ENCODE measurements at places on chromosomes 7 and 10.

GRCh38 chr7:84085147-84085546 is 109.4 kb downstream of the SEMA3A start:
- no peak for DNase-seq

DNA sequence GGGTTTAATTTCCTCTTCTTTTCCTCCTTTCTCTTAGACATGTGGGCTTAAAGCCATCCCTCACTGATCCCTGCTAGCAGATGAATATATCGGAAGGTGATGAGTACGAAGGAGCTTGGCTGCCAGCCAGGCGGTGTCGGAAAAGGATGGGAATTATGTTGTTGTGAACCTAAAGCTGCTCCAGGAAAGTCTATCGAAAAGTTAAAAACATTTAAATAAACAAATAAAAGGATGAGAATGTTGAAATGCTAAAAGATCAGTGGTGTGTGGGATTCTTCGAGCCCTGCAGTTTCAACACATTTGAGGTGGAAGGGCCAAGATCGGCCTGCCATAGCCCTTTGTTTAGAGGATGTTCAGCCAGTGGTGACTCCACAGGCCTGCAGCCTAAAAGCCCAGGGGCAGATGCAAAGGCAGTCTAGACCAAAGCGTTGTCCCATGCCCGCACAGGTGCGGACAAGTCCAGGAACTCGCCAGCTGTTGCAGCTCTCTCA is 107.9 kb downstream of the JCAD start:
- no peak for DNase-seq

DNA sequence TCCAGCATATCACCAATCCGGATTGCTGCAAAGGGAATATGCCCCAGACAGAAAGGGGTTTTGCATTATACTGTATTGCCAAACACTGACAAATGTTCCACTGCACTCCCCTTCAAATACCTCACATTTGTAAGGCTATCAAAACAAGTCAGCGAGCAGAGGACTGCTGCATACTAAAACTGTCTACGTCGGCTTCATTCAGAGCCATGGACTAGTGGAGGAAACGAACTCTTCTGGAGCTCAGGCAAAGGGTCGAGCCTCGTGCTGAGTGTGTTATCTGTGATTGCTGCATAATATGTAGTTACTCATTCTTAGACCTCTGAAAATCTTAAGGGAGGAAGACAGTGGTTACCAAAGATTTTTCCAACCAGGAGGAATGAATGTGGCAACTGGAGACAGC is 200.2 kb downstream of the DYNC1I1 start:
- DNase-seq, result no peak

DNA sequence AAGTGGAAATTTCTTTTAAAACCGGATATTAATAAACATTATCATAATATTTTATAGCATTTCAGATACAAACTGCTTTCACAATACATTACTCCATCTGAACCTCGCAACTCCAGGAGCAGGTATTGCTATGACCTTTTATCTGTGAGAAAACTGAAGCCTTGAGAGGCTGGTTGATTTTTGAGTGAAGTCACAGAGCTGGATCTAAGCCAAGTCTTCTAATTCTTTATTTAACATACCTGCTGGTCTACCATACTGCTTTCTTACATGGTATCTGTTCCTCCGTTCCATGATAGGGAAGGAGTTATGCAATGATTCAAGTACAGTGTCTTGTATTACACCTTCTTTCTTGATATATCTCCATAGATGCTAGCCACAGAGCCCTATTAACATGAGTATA is 37.4 kb upstream of the ITGB8 start:
- DNase-seq, result no peak

DNA sequence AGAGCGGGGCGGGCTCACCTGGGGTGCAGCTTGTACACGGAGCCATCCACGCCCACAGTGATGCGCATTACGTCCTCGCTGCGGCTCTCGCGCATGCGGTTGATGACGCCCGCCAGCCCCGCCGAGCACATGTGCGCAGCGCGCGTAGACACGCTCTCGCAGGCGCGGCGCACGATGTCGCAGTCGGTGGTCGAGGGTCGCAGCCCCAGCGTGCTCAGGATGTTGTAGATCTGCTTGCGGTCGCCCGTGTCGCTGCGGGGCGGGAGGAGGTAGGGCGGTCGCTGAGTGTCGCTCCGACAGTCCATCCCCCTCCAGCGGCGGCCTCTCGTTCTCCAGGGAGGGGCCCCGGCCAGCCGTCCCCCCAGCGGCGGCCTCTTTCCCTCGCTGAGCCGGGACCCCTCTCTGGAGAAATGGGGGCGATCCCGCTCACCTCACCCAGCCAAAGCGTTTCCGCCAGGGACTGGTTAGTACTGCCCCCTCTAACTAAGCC is 4.4 kb upstream of the MYL7 start:
- peak; percentile 30 for DNase-seq

DNA sequence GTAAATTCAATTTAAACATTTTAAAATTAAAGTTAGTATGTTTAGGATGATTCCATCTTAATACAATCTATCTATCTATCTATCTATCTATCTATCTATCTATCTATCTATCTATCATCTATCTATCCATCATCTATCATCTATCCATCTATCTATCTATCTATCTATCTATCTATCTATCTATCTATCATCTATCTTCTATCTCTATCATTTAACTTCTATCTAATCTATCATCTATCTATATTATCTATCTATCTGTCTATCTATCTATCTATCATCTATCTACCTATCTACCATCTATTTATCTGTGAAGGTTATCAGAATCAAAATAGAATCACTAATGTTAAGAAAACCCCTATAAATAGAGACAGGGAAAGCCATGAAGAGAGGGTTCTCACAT is 78.3 kb downstream of the RAMP3 start:
- no peak for DNase-seq

DNA sequence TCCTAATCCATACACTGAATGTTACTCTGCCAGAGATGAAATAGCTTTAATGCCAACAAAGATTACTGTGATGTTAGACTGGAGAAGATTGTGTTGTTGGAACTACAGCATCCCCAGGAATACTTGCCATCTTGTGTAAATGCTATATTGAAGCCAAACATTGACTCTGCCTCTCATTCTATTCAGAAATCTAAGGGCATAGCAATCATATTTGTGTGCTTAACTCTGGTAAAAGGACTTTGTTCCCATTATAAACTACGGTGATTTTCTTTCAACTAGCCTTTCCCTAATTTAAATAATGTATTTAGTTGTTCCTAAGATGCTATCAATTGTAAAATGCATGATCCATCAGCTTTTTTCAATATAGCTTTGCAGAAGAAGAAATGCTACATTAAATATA is 498.4 kb upstream of the LRRN3 start:
- no peak for DNase-seq

- no peak for DNase-seq
Observed at GRCh38 chr10:68318331-68319059, 13.4 kb upstream of the HNRNPH3 start.

- DNase-seq, result no peak
Observed at GRCh38 chr7:140966561-140967233, 42.0 kb upstream of the BRAF start.

DNA sequence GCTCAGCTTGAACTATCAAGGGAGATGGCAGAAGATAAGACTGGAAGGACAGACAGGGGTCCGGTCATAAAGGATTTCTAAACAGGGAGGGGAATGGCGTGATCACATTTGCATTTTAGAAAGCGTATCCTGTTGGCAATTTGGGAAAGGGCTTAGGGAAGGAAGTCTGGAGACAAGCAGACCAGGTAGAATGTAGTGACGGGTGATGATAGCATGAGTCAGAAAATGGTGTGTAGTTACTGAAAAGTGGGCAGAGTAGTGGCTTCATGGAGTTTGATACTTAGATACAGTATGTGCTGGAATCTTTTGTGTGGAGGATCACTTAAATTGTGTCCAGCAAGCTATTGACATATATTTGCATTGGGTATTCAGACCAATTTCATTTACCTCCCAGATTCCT is 61.2 kb downstream of the LRGUK start:
- DNase-seq, result no peak
